ENCODE measurements at places on chromosomes 1 and 21.

- no peak for DNase-seq
Measured at GRCh38 chr1:210252621-210253051, 20.0 kb downstream of the SERTAD4 start.

DNA sequence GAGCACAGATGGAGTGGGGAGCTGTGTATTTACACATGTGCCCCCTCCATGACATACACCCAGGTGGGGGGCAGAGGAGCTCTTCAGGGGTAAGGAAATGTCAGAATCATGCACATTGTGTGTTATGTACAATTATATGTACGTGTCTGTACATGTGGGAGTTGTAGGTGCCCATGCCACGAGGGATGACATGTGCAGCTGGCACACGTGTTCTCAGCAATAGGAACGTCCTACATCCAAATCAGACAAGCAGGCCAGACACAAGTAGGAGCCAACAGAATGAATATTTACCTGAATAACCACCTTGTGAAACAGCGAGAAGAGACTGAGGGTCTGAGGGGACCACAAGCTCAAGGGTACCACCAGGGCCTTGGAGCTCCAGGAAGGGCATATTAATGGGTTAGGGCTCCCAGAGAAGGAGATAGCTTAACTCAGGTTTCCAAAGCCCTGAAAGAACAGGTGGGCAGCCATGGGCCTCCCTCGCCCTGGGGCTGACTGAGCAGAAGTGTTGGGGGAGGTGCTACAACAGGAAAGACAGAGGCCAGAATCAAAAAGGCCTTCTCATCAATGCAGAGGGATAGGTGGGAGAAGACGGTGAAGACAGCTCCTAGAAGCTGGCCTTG, 3.2 kb downstream of the COL16A1 start:
- no peak for DNase-seq

DNA sequence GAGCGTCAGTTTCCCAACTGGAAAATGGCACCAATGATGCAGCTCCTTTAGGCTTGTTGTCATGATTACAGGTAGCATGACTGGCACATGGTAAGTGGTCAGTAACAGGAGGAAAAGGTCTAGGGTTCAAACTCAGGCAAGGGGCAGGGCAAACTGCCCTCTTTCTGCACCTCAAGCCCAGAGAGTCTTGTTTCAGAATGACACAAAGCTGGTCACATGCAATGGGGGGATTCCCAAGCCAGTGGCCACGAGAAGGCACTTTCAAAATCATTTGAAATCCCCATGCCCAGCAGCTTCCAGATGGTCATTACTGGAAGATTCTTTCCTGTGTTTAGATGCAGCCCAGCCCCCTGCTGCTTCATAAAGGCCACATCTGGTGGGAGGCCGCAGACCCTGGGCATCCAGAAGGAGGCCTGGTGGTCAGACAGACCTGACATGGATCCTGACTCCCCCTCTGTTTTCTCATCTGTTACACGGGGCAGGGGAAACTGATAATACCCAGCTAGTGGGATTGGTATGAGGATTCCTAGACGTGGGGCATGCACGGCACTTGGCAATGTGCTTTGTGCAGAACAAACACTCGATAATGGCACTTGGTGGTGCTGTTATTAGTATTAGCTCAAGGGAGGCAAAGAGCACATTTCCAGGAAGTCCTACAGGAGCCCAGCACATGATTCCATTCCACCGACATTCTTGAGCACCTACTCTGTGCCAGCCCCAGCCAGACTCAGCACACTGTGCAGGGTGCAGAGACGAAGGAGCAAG, 6.9 kb upstream of the PLA2G2D start:
- DNase-seq = no peak

DNA sequence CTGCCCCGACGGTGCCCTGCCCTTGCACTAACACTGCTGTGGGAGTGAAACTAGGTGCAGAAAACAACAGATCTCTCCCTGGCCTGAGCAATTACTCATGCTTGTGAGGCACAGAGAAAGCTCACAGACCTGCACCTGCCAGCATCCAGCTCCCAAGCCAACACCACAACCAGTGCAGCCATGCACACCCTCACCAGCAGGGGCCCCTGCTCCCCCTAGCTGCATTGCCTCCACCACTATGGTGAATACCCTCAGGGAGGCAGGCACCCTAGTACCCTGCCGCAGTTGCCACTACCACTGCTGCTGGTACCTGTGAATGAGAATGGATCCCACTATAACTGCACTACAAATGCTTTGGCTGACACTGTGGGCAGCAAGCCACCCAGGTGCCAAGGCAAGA, 7.1 kb upstream of the DIRAS3 start:
- no peak for DNase-seq

- no peak for DNase-seq
Measured at GRCh38 chr21:31204801-31205200, 139.3 kb downstream of the TIAM1 start.

GRCh38 chr1:229985613-229986010, 81.4 kb upstream of the GALNT2 start:
- no peak for DNase-seq

GRCh38 chr1:84083307-84083706, 60.8 kb upstream of the PRKACB start:
- no peak for DNase-seq

GRCh38 chr1:115753830-115754229, 14.7 kb downstream of the CASQ2 start:
- no peak for DNase-seq

DNA sequence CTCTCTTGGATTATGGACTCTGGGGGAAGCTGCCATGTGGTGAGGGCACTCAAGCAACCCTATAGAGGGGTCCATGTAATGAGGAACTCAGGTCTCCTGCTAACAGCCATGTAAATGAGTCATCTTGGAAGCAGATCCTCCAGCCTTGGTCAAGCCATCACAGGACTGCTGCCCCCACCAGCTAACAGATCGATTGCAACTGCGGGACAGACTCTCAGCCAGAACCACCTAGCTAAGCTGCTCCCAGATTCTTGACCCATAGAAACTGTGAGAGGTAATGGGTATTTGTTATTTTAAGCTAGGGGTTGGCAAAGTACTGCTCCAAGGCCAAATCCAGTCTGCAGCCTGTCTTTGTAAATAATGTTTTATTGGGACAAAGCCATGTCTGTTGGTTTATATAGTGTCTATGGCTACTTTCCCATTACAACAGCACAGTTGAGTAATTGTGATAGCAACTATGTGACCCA, 27.6 kb upstream of the MAP3K7CL start:
- DNase-seq = no peak

DNA sequence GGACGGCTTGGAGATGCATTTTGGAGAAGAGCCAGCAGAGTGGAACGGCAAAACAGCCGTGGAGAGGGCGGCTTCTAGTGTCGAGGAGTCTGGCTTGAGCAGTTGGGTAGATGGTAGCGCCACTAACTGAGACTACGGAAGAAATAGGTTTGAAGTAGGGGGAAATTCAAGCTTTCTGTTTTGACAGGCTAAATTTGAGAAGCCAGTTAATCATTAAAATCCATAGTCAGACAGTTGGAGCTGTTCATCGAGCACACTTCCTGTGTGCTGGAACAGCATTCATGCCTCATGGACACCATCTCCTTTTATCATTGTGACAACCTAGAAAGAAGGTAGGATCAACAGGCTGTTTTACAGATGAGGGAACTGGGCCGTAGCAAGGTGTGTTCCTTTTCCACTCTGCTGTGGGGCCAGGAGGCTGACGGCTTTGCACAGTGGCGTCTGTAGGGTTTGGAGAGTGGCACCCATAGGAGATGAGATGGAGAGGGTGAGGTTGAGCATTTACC, 3.4 kb upstream of the PKLR start:
- no peak for DNase-seq

GRCh38 chr1:66542811-66543767, 9.1 kb downstream of the SGIP1 start:
- no peak for DNase-seq

DNA sequence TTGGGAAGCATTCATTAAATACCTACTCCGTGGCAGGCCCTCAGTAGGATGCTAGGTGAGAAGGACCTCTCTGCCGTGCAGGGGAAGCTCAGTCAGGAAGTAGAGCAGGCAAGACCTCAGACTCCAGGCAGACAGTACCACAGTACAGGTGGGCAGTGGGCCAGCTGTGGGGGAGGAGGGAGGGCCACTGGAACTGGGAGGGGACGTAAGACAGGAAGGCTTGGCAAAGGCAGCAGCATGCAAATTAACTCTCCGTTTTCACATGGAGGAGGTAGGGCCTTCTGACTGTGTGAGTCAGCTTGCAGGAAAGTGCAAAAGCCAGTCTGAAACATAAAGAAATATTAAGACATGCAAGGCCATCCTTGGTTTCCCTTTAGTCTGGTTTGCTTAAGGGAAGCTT, 157.7 kb downstream of the TRIM33 start:
- DNase-seq = no peak

- DNase-seq = peak; percentile 58
Measured at GRCh38 chr21:44297525-44298290, 2.1 kb upstream of the PFKL start.

GRCh38 chr1:65525266-65526048, 105.0 kb downstream of the LEPR start:
- DNase-seq = no peak

GRCh38 chr1:193539731-193540459, 353.5 kb upstream of the B3GALT2 start:
- no peak for DNase-seq

- no peak for DNase-seq
Measured at GRCh38 chr1:30675761-30676160, 47.6 kb downstream of the MATN1 start.

GRCh38 chr1:29525941-29526340, 289.6 kb downstream of the PTPRU start:
- DNase-seq = no peak

All from CD8-positive, alpha-beta memory T cell (primary cell).